BJ (cell line): ENCODE measurements at places on chromosomes 3 and 15.

- DNase-seq: no peak
Observed at GRCh38 chr3:16415911-16416476, 97.5 kb downstream of the RFTN1 start.

DNA sequence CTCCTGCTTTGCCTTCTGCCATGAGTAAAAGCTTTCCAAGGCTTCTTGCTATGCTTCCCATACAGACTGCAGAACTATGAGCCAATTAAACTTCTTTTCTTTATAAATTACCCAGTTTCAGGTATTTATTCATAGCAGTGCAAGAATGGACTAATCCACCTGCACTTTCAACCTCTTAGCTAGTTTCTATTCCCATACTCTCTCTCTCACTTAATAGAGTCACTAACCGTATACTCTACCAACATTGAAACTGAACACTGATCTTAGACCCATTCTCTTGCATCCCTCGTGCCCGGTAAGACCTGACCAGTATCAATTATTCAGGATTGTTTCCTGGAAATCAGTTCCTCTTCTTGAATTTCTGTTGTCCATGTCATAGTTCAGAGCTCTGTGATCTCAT lies 92.7 kb upstream of the TMC3 start:
- no peak for DNase-seq

DNA sequence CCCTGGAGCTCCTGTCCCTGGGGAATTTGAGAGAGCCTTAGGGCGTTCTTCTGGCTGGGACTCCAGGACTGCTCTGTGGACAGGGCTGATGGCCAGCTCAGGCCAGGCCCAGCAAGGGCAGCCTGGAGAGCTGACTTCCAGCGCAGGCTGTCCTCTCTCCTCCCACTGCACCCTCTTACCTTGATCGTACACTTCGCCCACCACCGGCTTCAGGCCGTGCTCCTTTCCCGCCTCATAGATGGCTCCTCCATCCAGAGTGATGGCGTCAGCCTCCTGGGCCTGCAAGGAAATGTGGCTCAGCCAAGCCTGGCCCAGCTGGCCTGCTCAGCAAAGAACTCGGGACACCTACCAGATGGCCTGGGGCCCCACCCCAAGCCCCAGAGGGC lies 3.1 kb downstream of the MELTF start:
- no peak for DNase-seq

- DNase-seq: no peak
Observed at GRCh38 chr15:74302821-74303359, 64.6 kb downstream of the CYP11A1 start.
